Central memory CD4-positive, alpha-beta T cell (primary cell): ENCODE measurements at places on chromosomes 7 and 10.

GRCh38 chr7:131720703-131721102 is 164.3 kb upstream of the PODXL start:
- DNase-seq: no peak

DNA sequence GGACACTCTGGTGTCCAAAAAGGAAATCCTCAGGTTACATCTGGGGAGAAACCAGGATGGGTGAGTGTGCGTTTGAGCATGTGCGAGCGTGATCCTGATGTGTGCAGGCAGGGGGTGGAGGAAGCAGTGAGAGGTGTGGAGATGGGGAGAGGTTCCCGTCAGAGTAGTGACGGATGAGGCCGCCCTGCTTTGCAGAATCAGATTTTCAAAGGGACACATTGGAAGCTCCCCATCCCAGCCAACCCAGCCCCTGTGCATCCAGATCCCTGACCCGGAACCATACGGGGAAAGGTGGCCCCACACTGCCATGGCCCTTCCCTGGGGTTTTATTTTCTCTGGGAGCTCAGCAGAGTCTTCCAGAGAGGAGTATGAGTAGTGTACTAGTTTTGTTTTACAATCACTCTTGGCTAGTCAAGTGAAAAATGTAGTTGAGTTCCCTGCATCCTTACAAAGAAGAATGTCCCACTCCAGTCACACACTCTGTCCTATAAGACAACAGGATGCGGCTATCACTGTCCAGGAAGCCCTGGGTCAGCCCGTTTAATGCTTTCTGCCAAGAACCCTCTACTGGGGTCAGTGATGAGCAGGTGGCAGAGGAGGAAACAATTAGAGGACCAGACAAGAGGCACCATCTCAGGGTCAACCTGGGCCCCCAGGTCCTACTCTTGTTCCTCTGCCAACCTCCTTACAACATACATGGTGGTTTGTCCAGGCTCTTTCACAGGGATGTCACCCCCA is 46.8 kb upstream of the PDLIM1 start:
- no peak for DNase-seq

GRCh38 chr7:13949445-13949844 is 40.0 kb downstream of the ETV1 start:
- DNase-seq: no peak

DNA sequence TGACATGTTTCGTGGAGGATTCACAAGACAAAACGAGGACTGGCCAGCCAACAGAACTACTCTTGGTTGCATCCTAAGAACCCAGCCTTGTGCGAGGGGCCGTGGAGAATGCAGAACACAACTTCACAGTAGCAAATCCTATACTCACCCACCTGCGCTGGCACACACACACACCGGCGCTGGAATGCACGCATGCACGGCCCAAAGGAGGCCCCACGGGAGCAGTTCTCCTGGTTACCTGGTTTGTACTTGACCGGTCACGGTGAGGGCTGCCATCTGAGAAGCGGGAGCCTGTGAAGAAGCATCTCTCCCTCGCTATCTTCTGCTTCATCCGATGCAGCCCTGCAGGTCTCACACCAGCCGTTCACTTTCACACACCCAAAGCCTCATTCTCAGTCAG is 137.8 kb downstream of the ZMYND11 start:
- no peak for DNase-seq

DNA sequence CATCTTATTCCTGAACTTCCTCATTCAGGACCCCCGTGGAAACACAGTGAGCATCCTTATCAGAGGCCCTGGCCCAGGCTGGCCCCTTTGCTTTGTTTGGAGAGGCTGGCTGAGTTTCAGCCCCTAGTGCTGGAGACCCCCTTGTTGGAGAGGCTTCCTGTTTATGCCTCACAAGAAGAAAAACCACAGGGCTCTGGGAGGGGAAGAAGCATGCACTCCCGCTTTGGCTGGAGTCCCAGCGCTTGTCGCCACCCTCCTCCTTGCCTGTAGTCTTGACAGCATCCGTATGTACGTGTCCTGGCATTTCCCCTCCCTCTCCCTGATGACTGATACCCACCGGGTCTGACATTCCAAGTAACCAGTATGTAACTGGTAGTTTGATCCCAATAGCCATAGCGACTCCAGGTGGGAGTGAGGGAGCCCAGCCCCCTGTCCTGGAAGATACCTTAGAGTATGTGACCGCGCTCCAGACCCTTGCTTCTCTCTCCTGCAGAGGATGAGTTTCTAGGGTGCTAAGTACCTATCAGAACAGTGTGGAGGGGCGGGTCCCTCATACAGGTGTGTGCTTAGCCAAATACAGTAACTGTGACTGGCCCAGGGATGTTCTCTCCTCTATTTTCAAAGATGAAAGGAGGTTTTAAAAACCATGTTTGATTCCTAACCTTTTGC is 6.9 kb upstream of the ATP6V0E2 start:
- DNase-seq: no peak
